ENCODE measurements at places on chromosomes 2 and 18. TPM values are rescaled to one million over a fixed set of nuclear protein-coding genes. Genes with fewer than 3 reads are reported as not detected.

DNA sequence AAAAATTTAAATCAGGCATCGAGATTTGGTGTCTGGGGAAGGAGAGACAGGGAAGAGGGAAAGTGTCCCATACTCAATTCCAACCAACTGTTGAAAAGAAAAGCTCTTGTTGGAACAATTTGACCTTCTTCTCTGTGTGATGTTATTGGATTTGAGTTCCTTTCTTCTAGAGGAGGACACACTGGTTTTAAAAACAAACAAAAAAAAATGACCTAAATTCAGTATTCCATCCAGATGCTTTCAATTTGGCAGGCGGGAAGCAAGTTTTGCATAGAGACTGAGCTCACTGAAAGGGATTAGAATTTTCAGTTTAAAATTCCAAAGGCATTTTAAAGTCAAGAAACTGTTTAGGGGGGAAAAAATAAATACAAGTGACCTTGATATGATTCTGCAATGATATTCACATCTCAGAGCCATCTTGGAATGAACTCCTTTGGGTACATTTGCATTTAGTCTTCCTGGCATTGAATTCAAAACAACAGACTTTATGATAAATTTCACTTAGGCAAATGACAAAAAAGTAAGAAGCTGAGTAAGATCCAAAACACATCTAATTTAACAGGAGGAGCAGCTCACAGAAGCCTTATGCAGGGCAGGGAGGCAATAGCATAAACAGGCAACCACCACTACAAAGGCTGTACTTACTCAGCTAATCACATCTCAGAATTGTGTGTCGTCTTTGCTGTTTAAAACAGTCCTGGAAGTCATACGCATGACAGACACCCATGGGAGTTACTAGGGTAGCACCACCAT is 126.8 kb downstream of the CDH20 start:
- no peaks in the 10 kb centered on the region for H3K27me3 ChIP-seq
- H3K27ac ChIP-seq, result no peak overlapping the region
- H3K4me1 ChIP-seq, result no peaks in the 10 kb centered on the region
- H3K4me3 ChIP-seq, result no peak overlapping the region

Gene MC2R
- not detected for polyA plus RNA-seq

Gene NEU4
- polyA plus RNA-seq, result 0.32 TPM

Gene COL3A1
- 0.06 TPM for polyA plus RNA-seq

All from H1 (cell line).